ENCODE measurements at places on chromosomes 12 and 14.

DNA sequence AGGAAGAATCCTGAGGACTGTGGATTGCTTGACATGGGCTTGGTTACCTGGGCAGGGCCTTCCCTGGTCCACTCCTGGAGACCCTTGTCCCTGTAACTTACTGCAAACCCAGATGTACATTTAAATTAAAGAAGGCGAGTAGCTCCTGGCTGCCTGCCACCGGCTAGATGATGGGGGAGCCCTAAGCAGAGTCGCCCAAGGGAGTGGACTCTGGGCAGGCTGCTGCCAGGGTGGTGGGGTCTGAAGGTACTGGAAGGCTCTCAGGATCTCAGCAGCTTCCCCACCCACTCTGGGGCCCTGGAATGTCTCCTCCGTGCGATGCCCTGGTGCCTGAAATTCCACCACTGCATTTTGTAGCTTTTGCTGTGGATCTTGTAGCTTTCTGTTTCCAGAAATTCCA lies 74.7 kb downstream of the FBXL14 start:
- DNase-seq: no peak

DNA sequence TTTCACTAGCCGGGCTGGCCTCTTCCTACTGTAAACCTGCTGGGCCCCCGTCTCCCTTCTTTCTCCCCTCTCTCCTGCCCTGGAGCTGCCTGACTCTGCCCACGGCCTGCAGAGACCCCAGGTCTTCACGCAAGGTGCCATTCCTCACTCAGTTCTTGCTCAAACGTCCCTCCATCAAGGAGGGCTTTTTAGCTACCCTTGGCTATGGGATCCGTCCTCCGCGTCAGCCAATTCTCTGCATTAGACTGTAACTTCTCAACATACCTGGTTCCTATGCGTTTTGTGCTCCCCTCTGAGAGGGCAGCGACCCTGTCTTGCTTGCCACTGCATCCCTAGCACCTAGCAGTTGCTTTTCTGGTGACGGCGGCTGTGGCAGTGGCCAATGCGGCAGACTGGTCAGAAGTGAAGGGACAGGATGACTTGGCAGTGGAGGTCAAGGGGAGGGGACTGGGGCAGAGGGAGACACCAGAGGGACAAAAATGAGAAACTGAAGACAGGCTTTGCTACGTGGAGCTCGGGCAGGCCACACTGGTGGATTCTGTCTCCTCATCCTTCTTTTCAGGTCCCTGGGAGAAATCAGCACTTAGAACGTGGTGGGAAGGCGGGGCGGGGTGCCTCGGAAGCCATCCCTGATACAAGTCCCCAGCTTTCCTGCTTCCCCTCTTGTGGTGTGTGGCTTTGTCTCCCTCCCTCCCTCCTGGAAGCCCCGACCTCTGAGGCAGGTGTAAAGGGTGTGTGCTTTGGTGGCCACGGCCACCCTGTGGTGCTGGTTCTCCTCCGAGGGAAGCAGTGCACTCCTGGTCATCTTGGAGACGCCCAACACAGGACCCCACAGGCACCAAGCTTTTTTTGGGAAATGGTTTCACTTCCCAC lies 1.8 kb downstream of the B3GNT4 start:
- DNase-seq: no peak

DNA sequence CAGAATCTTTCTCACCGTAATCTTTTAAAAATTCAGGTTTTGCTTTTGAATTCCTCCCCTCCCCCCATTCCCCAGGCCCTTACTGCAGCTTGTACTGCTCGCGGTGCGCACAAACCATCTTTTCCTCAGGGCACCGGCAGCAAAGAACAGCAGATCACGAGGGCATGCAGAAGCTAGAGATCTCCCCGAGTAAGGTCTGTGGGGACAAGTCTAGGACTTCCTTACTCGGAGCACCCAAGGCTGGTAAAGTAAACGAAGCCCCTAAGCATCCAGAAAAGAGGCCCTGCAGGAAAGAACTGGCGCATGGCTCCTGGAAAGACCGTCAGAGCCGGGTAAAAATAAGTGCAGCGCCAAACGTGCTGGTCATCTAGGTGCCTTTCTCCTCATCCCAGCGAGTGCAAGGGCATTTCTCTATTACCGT lies 727 bp downstream of the LDHB start:
- DNase-seq: no peak

- peak; percentile 15 for DNase-seq
These were observed 677 bp downstream of the C12orf75 start for GRCh38 chr12:105330931-105331804.

DNA sequence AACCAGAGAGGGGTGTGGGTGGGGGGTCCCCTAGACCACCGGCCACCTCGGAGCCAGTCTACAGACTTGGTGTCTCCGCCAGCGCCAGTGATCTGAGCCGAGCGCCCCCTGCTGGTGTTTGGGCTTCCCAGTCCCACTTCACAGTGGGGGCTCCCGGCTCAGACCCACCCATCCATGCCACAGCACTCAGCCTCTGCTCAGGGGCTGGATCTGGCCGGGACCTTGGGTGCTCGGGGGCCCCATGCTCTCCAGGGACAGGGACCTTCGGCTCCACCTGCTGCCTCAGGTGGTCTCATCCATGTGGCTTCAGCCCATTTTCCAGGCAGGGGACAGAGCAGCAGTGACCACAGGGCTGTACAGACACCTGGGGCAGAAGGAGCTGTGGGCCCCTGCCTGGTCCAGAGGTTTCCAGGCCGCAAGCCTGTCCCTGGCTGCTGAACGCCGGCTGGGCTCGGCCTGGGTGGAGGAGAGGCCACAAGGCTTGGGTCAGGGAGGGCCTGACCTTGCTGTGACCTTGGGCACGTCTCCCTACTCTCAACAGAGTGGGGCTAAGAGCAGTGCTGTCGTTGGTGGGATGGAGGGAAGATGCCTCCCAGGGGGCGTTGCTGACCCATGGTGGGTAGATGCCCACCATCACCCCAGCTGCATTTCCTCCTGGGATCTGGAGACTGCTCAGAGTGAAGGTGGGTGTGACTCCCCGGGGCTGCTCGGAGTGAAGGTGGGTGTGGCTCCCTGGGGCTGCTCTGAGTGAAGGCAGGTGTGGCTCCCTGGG lies 86.3 kb downstream of the KIF26A start:
- no peak for DNase-seq

GRCh38 chr14:68210729-68211299 lies 391.2 kb downstream of the RAD51B start:
- no peak for DNase-seq

- DNase-seq: no peak
These were observed 859 bp downstream of the PALS1 start for GRCh38 chr14:67242168-67242420.

DNA sequence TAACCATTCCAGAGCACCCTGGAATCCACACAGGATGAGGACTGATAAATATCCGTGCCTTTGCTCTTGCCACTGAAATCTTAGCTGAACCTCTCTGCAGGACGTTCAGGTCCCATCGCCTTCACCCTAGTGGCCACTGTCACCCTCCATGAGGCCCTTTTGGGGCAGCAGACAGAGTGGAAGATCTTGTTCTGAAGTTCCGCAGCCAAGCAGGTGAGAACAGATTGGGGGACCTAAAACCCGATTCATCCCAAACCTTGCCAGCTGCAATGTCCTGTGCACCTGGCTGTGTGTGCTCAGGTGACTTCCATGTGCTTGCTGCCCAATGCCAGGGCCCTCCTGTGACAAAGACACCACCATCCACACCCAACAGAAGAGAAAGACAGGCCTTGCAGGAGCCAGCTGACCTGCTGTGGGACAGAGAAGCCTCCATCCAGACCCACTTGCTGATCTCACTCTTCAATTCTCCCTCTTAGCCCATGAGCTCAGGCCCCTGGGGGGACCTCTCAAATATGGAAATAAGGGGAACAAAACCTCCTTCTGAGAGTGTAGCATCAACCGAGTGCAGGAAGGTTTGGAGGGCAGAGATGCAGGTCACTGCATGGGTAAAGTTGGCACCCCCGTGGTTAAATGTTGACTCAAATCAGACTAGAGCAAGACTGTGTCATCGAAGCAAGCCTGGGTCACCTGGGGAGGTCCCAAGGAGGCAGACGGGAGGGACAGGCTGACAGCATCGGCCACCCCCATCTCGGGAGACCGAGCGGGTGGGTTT lies 308.7 kb upstream of the DIO3 start:
- no peak for DNase-seq

DNA sequence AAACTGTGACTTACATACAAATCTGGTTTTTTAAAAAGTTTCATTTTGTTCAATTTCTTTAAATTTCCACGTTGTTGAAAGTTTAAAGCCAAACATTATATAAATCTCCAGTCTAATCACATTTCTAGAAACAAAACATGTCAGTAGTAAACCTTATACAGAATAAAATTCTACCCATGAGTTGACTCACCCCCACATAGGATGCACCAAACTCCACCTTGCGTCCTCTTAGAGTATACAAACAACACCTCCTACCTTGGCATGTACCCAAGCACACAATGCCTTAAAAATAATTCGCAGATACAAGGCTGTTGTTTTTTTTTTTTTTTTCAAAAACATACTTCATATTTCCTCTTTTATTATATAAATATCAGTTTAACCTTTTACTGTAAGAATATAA lies 3.3 kb downstream of the FBXL14 start:
- no peak for DNase-seq

GRCh38 chr14:78028471-78028870 lies 141.7 kb upstream of the NRXN3 start:
- DNase-seq: no peak

- no peak for DNase-seq
These were observed 73.5 kb downstream of the TNFAIP2 start for GRCh38 chr14:103196716-103197115.

- peak; percentile 68 for DNase-seq
These were observed at the start of gene ANGEL1 for GRCh38 chr14:76812422-76813383. Gene ANGEL1, minus strand, starts transcription at chr14:76812882. Its CDS starts 55 bp downstream, at chr14:76812827.

- DNase-seq: no peak
These were observed 14.3 kb upstream of the ATP23 start for GRCh38 chr12:57927086-57927485.

DNA sequence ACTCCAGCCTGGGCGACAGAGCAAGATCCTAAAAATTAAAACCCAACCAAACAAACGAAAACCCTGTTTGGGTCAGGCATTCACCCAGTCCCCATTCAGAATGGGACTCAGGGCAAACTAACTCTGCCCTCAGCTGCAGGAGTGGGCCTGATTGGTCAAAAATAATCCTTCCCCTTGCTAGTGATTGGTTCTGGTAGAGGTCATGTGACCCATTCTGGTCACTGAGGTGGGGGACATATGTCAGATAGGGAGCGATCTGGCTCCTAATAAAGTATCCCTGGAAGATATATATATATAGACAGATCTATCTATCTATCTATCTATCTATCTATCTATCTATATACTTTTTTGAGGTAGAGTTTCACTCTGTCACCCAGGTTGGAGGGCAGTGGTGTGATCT lies 29.5 kb upstream of the MED13L start:
- DNase-seq: no peak

DNA sequence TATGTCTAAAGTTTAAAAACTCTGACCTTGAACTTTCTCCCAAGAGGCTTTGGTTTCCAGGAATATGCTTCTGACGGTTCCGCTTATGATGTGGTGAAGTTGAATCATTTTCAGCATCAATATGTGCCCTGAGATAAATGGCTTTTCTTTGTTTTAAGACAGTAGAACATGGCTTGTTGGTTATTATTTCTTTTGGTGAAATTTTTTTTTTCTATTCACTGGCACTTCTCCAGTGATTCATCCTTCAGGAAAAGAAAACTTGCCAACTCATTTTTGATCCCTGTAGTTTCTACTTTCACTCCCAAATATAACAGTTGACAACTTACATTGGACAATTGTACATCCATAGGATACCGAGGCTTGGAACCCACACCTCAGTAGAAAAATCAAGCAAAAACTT lies 1301.2 kb upstream of the FLRT2 start:
- no peak for DNase-seq

DNA sequence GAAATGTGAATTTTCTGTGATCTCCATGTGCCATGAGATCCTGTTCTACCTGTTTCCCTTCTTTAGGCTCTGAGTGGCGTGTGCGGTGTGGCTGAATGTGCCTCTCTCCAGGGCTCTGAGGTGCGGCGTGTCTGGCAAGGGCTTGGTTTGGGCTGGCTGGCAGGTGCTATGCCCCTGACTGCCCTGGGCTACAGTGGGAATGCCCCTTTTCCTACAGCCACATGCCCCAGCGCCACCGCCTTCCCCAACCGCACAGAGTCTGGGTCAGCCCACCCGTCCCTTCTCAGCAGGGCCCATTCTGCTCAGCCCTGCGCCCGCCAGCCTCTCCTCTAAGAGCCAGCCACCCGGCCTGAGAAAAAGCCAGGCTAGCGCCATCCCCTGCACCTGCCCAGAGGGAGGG lies 24.7 kb downstream of the BTBD6 start:
- DNase-seq: no peak

DNA sequence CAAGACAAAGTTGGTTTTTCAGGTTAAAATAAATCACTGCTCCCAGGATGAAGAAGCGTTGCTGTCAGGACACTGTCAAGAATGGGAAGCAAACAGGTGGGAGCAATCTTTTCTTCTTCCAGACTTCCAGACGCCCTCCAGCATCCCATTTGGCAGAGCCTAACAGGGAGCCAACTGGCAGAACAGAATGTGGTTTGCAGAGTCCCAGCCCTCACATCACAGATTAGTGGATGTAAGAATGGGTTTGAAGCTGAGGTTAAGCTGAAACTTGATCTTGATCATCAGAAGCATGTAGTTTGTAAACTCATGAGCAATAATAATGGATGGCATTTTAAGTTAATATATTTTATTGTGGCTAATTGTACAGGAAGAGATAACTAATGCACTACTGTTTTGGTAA lies 636.4 kb downstream of the SLC6A15 start:
- DNase-seq: no peak

GRCh38 chr14:69055125-69055524 lies 76.0 kb upstream of the ACTN1 start:
- DNase-seq: no peak

- no peak for DNase-seq
These were observed 219.0 kb upstream of the RTL1 start for GRCh38 chr14:101122237-101123141.

DNA sequence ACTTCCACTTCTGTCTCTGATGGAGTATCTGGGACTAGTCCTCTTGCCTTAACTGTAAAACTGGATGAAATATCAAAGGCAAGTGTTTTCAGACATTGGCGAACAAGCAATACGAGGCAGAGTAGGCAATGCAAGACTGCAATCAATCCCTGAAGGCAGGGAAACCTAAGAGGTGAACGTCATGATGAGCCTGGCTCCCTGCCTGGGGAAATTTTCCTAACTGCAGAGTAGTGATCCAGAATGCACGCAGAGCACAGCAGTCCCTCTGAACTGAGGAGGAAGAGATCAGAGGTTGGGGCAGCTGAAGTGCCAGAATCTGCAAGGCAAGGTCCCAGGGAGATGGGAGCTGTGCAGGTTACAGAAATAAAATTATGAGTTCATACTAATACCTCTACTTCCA lies 18.5 kb downstream of the BHLHE41 start:
- DNase-seq: no peak

DNA sequence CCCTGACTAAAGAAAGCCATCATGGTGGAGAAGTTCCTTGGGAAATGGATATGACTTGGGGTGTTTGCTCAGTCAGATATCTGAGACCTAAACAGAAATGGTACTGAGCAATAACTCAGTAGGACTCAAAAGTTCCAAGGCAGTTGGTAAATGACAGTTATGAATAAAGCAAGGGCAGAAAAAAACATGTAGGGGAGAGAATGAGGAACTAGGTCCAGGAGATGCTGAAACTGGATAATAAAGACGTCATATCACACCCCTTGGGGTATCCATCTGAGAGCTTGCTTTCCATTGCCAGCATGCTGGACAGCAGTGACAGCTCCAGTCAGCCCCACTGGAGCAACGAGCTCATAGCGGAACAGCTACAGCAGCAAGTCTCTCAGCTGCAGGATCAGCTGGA lies 37.5 kb downstream of the RPGRIP1 start:
- DNase-seq: no peak

- DNase-seq: no peak
These were observed 14.8 kb downstream of the SLC25A29 start for GRCh38 chr14:100291305-100292075.
